Activated T-helper 1 cell treated with anti-CD3 and anti-CD28 coated beads, Interleukin-12 subunit alpha, Interleukin-12 subunit beta, Interleukin-2, Interleukin-4 antibody, amounts not matched to agents 30 ng/mL and 10 ng/mL and 1 ng/mL, durations not matched to agents 14 hours and 24 hours and 36 hours (primary cell): ENCODE measurements at places on chromosomes 4 and X. TPM values are rescaled to one million over a fixed set of nuclear protein-coding genes. Genes with fewer than 3 reads are reported as not detected.

- DNase-seq: no peak
These were observed 127.1 kb upstream of the GALNT7 start for GRCh38 chr4:173041482-173041881.

DNA sequence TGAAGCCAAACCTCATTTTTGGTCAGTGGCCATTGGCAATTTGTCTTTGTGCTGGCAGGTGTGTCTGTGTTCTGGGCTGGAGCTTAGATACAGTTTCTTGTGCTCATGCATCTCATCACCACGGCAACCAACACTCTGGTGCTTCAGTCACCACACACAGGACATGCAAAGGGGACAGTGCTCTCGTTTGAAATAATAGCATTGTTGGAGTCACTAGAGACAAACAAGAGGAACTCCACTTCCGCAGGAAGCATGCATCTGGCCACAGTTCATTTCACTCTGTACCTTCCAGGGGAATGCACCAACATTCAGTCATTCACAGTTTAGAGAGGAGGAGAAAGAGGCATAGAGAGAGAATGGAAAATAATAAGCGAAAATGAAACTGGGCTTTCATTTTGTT lies 267.4 kb downstream of the ANK2 start:
- DNase-seq: peak; percentile 8

DNA sequence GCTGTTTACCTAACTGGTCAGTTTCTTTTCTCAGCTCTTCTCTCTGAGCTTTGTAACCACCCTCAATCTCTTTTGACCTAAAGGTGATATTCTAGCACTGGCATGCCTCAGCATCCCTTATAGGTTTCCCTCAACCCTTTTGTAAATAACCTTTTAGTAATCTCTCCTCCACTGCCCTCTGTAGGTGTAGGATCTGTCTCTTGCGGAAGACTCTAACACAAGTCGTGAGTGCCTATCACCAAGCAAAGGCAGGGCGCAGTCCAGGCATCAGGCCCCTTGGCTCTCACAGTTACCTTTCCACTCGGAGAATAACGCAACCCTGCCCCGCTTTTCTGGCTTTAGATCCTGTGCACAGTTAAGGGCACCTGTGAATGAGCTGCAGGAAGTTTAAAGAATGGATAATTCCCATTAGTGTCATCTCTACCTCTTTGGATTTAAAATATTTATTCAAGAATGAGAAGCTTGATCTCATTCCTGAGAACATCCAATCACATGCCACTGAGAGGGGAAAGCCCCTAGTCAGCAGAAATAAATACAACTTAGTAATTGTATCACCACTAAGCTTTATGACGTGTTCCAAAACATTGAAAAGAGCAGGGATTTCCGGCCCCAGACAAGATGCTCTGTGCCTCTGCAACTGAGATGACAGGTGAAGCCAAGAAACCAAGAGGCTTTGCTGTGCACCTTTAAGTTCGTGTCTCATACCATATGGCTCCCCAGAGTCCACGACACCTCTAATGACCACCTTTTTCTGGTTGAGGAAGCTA lies 58.8 kb downstream of the SPINK2 start:
- DNase-seq: no peak

GRCh38 chrX:149157976-149158375 lies 347.1 kb downstream of the IDS start:
- DNase-seq: no peak

DNA sequence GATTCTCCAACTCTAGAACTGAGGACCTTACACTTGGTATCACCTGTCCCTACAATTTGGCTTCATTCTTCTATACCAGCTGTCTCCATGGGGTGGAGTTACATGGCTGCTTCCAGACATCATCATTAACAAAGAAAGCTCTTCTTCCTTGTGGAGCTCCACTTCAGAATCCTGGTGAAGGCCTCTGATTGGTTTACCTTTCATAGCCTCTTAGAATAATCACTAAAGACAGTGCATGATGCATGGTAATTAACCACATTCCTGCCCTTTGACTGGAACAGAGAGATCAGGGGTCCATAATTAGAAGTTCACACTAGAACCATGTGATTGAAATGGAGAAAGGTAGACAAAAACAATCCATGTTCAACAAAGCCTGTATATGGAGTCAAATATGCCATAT lies 112.6 kb upstream of the ZNF827 start:
- DNase-seq: no peak

GRCh38 chr4:130163701-130164100 lies 1067.7 kb downstream of the C4orf33 start:
- no peak for DNase-seq

DNA sequence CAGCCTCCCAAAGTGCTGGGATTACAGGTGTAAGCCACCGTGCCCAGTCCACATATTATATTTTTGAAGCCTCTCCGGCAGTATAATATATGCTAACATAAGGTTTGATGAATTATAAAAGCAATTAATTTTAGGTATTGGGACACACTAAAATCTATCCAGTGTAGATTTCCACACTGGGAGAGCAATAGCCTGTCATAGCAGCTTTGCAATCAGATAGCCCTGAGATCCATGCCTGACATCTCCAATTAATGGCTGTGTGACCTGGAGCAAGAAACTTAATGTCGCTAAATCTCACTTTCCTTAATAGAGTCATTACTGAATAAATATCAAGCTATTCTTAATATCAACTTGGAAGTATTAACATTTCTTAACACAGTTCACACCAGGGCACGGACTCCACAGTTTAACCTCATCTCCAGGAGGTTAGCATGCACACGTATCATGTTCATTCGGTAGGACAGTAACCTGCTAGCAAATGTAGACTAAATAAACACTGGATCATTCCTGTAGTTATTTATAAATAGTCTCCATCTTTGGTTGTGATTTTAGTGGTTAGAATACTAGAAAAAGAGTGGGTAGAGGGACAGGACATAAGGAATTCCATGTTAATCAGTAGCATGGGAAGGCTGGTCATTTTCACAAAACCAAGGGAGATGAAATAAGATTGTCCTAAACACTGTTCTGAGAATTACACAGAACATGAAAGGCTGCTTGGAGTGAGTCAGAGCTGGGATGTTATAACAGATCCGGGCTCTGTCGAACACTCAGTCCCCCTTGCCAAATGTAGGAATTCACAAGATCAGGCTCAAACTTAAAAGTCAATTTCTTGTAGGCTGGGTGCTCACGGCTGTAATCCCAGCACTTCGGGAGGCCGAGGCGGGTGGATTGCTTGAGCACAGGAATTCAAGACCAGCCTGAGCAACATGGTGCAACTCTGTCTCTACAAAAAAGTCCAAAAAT lies 254.7 kb downstream of the PALLD start:
- DNase-seq: no peak

DNA sequence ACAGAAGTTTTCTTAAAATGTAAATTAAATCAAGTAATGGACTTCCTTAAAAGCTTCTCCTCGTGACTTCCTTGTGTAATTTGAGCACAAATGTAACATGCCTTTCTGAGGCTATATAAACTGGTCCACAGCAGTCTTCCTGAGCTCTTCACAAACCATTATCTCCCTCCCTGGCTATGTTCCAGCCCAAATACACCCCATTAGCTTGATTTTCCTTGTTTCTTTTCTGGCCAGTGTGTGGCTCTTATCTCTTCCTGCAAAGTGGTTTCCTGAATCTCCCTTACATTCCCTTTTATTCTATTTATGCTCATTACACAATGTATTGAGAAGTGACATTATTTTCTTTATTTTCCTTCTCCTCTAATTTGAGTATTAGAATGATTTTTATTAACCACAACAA lies 1085.3 kb upstream of the PCDH10 start:
- no peak for DNase-seq

DNA sequence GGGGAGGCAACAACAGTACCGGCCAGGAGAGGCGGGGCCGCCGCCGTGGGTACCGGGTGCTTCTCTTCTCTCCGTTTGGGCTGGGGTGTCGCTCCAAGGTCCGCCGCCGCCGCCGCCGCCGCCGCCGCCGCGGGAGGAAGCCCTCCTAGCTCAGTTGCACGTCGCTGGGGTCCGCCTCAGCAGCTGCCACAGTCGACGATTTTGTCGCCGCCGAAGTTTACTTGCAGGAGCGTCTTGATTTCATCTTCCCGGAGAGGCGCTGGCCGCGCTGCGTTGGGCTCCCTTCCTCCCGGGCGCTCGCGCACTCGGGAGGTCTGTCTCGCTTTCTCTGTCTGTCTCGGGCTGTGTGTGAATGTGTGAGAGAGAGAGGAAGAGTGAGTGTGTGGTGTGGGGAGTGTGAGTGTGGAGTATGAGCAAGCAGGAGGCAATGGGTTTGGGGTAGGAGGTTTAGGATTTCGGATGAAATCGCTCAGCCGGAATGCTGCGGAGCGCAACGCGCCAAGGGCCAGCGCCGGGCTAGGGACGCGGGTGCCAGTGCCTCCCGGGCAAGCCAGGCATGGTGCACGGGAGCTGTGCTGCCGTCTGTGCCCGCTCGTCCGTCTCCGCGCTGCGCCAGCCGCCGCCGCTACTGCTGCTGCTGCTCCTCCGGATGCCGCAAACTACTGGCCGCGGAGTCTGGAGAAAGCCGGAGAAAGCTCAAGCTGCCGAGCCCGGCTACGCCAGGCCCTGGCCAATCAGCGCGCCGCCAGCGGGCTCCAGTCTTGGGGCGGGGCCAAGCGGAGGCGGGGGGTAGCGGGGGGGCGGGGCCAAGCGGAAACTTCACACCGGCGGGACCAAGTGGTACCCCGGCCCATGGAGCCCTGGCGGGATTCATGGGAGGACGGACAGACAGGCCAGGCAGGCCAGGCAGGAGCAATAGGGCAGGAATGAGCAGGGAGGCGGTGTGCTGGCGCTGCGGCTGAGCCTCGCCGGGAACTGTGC lies at the start of gene PCDH19:
Gene PCDH19 (minus strand): TSS at position 664 of the 981 bp plus-strand sequence. CDS start 1,676 bp downstream, outside the sequence.
- DNase-seq: no peak

- no peak for DNase-seq
These were observed 47.9 kb downstream of the HSD17B13 start for GRCh38 chr4:87274803-87275202.

- DNase-seq: no peak
These were observed 38.1 kb upstream of the CD99L2 start for GRCh38 chrX:150936556-150936955.

GRCh38 chr4:148060264-148061140 lies 328.6 kb downstream of the ARHGAP10 start:
- DNase-seq: peak; percentile 10

DNA sequence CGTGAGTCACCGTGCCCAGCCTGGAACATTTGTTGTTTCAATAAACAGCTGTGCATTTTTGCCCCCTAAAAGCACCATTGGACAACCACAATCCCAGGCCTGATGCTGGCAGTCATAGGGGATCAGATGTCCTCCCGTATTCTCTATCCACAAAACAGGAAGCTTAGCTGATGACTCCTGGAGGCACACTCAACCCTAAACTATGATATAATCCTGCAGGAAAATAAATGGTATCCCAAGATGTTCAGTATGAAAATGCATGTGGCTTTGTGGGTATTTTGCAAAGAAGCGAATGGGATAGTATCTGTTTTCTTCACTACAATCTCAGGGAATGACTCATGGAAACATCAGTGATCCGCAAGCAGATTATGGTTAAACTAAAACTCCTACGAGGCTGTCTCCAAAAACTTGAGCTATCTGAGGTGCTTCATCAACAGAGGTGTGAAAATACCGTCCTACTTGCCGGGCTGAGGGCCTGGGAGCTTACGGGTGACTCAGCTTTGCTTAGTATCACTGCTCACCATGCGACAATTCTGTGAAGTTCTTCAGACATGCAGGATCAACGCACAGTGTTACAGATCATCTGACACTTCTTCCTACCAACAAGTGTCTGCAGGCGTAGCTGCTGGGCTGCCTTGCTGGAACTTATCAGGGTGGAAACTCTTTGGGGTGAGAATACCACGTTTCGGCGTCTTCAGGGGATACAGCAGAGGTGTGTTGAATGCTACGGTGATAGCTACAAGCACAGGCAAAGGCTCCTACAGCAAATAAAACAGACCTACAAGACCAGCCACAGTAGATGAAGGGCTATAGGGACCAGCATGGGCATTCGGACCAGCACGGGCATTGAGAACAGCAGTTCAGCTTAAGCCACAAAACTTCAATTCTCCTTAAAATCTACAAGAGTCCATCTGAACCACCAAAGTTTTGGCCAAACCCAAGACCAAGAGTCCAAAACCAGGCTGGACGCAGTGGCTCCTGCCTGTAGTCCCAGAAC lies 148.5 kb downstream of the DHRSX start:
- no peak for DNase-seq

DNA sequence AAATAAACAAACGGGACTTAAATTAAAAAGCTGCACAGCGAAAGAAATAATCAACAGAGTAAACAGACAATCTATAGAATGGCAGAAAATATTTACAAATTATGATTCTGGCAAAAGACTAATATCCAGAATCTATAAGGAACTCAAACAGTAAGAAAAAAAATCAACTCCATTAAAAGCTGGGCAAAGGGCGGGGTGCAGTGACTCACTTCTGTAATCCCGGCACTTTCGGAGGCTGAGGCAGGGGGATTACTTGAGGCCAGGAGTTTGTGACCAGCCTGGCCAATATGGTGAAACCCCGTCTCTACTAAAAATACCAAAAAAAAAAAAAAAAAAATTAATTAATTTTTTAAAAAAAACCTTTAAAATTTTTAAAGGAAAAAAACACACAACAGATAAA lies 109.0 kb downstream of the ATP11C start:
- DNase-seq: no peak

- DNase-seq: no peak
These were observed 39.4 kb upstream of the TMPRSS11E start for GRCh38 chr4:68407868-68408190.

GRCh38 chrX:43860646-43861370 lies 21.4 kb downstream of the MAOB start:
- DNase-seq: no peak

- DNase-seq: no peak
These were observed at the start of gene MAGIX for GRCh38 chrX:49162620-49163019. TSS of gene MAGIX (plus strand) at chrX:49162758. CDS start at chrX:49162890, 132 bp downstream.

GRCh38 chr4:88817740-88818139 lies 120.1 kb upstream of the NAP1L5 start:
- DNase-seq: no peak

GRCh38 chr4:155799794-155800123 lies 40.9 kb downstream of the GUCY1B1 start:
- no peak for DNase-seq

The HUWE1 gene
- 367 and 385 TPM in 2 replicates for total RNA-seq

The MAGEB10 gene
- not detected in 2 replicates for total RNA-seq

The COL4A6 gene
- not detected in 2 replicates for total RNA-seq

The PDGFC gene
- total RNA-seq: not detected in 2 replicates

The XAGE1B gene
- not detected in 2 replicates for total RNA-seq

The EDNRA gene
- not detected in 2 replicates for total RNA-seq

The THAP9 gene
- total RNA-seq: 1.9 and 2.3 TPM in 2 replicates

The GABRG1 gene
- not detected in 2 replicates for total RNA-seq
